Stimulated activated CD8-positive, alpha-beta memory T cell treated with anti-CD3 and anti-CD28 coated beads, Interleukin-7, amount 100 ng/mL, for 24 hours (primary cell): ENCODE measurements at places on chromosomes 13 and 19.

DNA sequence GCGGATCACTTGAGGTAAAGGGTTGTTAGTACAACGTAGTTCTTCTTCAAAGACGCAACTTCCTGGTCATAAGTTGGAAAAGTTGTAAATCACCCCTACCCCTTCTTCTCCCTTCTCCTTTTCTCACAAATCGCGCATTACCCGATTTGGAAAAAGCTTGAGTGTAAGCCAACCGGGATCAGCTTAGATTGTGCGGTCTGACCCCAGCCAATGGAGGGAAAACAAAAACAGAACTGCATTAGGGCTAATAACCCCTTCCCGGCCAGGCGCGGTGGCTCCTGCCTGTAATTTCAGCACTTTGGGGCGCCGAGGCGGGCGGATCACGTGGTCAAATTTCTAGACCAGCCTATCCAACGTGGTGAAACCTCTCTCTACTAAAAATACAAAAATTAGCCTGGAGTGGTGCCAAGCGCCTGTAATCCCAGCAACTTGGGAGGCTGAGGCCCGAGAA lies 806 bp downstream of the ZNF90 start:
- DNase-seq = no peak

DNA sequence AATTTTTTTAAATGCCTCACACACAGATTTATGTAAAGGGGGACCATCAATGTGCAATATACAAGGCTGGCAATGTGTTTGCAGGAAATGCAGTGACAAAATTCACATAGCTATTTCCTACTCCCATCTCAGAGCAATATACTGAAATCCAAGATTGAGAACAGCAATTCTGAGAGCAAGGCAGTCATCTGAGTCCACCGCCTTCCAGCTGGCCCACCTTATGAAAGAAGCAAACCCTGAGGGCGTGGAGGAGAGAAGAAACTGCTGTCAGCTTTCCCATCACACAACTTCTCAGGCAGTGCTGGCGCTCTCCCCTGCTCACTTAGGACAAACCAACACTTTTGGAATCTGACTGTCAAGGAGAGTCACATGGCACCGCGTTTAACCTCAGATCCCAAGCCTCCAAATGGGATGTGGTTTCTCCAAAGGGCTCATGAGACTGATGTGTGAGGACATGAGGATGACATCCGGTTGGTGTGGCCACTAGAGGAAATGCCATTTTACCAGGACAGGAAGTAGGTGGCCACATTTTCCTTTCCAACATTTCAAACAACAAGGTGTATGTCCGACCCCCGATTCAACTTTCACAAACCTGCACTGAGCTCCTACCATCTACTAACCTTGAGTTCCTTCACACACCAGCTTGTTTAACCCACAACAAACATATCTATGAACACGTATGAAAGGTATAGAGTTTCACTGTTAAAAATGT lies 3.7 kb upstream of the DOCK9 start:
- no peak for DNase-seq

- no peak for DNase-seq
Measured at GRCh38 chr19:12364391-12365235, 870 bp downstream of the ZNF442 start.

DNA sequence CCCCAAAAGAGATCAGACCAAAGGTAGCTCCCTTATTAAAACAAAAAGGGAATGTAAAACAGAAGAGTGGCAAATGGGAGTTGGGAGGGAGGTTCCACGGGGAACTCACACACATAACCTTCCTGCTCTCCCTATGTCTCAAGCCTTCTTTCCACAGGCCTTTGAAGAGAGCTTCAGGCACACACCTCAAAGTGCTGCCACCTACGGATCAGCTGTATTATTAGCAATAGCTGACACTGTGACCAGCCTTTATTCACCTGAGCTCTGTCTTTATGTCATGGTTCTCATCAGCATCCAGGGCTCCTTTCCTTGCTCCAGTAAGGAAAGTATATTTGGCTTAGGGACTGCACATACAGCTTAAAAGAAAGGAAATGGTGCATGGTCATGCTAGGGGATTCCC lies 11.3 kb downstream of the ZNF571 start:
- DNase-seq = no peak

- DNase-seq = peak; percentile 56
Measured at GRCh38 chr19:41753936-41754529, 1.3 kb upstream of the CEACAM6 start.

DNA sequence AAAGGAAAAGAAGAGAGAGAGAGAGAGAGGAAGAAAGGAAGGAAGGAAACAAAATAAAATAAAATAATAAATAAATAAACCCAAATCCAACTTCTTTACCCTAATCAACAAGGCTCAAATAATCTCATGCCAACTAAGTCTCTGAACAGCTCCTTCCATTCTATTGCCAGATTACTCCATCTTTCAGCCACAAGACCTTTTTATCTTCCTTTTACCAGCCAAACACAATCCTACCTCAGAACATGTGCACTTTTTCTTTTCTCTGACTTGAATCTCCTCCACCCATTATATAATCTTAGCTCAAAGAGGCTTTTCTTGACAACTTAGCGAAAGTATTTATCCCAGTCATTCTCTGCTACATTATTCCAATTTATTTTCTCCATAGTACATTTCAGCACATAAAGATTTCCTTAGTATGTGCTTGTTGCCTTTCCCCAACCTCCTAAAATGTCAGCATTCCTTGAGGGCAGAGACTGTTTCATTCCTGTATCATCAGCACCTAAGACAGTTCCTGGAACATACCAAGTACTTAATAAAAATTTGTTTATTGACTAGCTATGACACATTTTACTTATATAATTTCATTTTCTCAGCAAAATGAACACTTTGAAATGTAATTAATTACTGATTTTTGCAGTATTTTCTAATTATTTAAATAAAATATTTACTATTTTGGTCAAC lies 33.5 kb upstream of the USPL1 start:
- DNase-seq = no peak

- DNase-seq = no peak
Measured at GRCh38 chr19:46160233-46160775, 12.3 kb downstream of the IGFL2 start.

DNA sequence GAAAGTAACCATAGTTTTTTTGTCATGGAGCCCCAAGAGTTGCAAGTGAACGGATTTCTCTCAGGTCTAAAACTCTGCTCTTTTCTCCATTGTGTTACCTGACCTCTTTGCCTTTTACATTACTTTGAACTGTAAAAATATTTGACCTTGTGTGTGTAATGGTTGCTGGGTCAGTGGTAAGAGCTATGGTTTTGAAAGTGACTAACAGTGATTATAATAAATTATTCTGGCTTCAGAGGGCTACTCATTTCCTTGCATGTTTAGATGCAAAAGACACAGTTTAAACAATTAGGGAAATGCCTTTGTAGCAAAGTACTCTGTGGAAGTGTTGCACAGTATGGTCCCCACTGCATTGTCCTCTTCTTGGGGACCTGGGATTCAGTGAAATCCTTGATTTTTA lies 29.3 kb upstream of the PSG8 start:
- DNase-seq = no peak

DNA sequence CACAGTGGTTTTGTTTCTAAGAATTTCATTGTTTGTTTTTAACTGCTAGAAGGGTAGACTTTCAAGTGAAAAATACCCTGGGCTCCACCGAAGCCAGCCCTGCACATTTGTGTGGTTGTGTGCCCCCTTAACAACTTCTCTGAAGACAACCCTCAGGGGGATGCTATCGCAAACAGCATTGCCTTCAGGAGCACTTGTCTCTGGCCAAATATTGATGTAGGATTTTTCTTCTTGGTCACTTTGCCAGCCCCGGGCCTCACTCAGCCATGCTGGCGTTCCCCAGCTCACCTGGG lies 69.2 kb upstream of the SERP2 start:
- DNase-seq = no peak

- no peak for DNase-seq
Measured at GRCh38 chr13:32124743-32125142, 93.2 kb downstream of the FRY start.

DNA sequence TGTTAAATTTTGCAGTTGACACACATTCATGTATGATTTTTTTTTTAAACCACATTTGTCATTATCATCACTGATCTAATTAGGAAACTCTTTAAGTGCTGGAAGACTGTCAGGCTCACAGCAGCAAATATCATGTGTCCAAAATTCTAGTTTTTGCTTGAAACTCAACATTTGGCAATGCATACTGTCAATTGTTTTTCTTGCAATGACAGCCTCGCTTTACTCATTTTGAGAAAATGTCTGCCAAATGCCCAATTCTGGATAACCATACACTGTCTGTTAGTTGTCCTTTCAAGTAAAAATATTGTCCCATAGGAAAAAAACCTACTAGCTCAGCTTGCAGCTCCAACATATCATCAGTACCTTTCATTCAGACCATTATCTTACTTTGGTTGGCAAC lies 523.9 kb upstream of the ARGLU1 start:
- DNase-seq = no peak

GRCh38 chr19:6467384-6467783 lies 3.3 kb downstream of the CRB3 start:
- DNase-seq = no peak
